ENCODE measurements at places on chromosomes 13 and 19.

- no peak for DNase-seq
These were observed 125.4 kb upstream of the RFC3 start for GRCh38 chr13:33692531-33692930.

GRCh38 chr13:44591316-44591715 is 15.2 kb upstream of the TSC22D1 start:
- DNase-seq: no peak

DNA sequence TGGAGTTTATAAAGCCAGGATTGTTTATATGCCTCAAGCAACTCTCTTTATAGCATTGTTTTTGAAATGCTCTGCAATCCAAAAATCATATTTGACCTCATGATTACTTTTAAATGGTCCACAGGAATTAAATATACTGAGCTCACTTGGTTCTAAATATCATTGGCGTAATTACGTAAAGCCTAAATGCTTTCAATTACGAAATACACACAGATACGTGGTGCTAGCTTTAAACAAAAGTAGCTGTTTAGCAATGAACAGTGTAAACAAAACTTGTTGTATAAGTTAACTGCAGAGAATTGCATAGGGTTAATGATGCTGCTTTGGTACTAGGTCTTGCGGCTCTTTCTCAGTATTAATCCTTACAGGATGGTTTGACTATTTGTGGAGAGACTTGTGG is 346.6 kb downstream of the COG6 start:
- DNase-seq: no peak

DNA sequence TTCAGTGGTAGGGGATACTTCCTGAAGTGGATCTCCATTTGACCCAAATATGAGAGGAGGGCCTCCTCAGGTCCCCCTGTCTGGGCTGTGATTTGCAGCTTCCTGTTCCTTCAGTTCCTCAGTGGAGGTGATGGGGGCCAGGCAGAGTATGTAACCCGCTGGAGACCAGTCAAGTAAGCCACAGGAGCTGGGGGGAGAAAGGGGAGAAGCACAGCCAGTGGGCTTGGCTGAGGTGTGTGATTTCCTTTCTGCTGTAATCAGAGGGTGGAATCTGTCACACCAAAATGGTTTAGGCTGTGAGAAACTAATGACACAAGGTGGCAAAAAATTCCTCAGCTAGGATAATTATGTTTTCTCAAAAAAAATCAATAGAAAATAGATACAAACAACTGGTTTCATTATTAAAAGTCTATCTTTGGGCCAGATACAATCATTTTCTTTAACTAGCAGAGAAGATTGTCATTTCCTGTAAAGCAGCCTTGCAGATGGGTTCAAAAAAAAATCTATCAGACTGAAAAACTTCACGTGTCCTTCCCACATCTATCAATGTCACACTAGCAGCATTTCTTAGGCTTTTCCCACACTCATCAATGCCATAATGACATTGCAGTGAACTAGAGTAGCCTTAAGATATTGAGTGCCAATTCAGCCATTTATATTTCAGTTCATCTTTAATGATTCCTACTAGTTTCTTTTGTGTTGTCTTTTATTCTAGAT is 1660.3 kb downstream of the EFNB2 start:
- no peak for DNase-seq

Measured in NCI-H1105 treated with DMSO at 0.1 percent for 48 hours (cell line).